ENCODE measurements at places on chromosomes 2 and 18. TPM values are rescaled to one million over a fixed set of nuclear protein-coding genes. Genes with fewer than 3 reads are reported as not detected.

GRCh38 chr2:181223234-181223633, 234.0 kb upstream of the ITGA4 start:
- H3K27ac ChIP-seq, result no peak overlapping the region
- no peak for DNase-seq
- H3K36me3 ChIP-seq, result no peaks in the 10 kb centered on the region
- H3K27me3 ChIP-seq, result no peaks in the 10 kb centered on the region

DNA sequence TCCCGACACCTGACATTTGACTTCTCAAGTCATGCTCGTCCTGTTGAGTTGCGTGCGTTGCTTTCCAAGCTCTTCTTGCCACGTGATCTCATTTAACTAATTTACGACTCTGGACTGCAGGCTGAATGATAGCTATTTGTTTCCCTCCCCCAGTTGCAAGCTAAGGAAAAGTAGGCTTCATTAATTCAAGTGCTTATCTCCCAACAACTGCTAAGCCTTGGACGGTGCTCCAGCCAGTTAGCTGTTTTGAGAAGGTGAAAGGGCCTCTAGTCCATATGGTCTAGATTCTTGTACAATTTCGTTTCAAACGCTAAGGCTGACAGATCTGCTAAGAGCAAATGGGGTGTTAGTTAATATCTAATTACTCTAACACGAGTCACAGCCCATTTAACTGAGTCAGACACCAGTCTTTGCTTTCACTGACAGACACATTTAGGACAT, 21.1 kb downstream of the GPR45 start:
- 0 out of 2 replicates have a peak, but pooled peaks cover 3% of the 10 kb centered on the region for H3K4me1 ChIP-seq
- no peak for DNase-seq
- no peak overlapping the region for H3K4me3 ChIP-seq
- no peaks in the 10 kb centered on the region for H3K27me3 ChIP-seq

- no peaks in the 10 kb centered on the region for H3K36me3 ChIP-seq
- H3K4me1 ChIP-seq, result no peaks in the 10 kb centered on the region
- DNase-seq, result no peak
- no peaks in the 10 kb centered on the region for H3K27me3 ChIP-seq
These were observed 97.4 kb downstream of the DIS3L2 start for GRCh38 chr2:232058931-232059330.

The NEU4 gene
- 0.34 TPM for total RNA-seq

The HOXD10 gene
- not detected for total RNA-seq
